Smooth muscle cell of the coronary artery (primary cell): ENCODE measurements at places on chromosomes 2 and 18. TPM values are rescaled to one million over a fixed set of nuclear protein-coding genes. Genes with fewer than 3 reads are reported as not detected.

ATP6V1B1 gene
- 0.45 and 0.94 TPM in 2 replicates for total RNA-seq

TRIM54 gene
- not detected in 2 replicates for total RNA-seq

ITPRIPL1 gene
- 0.75 and 1.2 TPM in 2 replicates for total RNA-seq

ERFE gene
- total RNA-seq: 0.82 TPM in 1 of 2 replicates, not detected in the other

MRO gene
- total RNA-seq: not detected in 2 replicates

UBXN4 gene
- total RNA-seq: 50.7 and 59.9 TPM in 2 replicates

DSG1 gene
- total RNA-seq: not detected in 2 replicates

SKOR2 gene
- not detected in 2 replicates for total RNA-seq

IL18RAP gene
- not detected in 2 replicates for total RNA-seq

LYG1 gene
- total RNA-seq: not detected in 2 replicates

VWC2L gene
- total RNA-seq: not detected in 2 replicates

REEP1 gene
- total RNA-seq: under 0.01 TPM in 1 of 2 replicates, not detected in the other

VAMP5 gene
- 65.5 and 97.5 TPM in 2 replicates for total RNA-seq

G6PC2 gene
- total RNA-seq: not detected in 2 replicates

NYAP2 gene
- total RNA-seq: not detected in 2 replicates

SPHKAP gene
- total RNA-seq: not detected in 2 replicates

AMER3 gene
- not detected in 2 replicates for total RNA-seq

ITPRID2 gene
- 68.1 and 91.8 TPM in 2 replicates for total RNA-seq

RND3 gene
- total RNA-seq: 287 and 474 TPM in 2 replicates
